ENCODE measurements at places on chromosomes 2 and 18.

GRCh38 chr2:162082036-162082435 lies 8.0 kb upstream of the DPP4 start:
- DNase-seq: no peak

DNA sequence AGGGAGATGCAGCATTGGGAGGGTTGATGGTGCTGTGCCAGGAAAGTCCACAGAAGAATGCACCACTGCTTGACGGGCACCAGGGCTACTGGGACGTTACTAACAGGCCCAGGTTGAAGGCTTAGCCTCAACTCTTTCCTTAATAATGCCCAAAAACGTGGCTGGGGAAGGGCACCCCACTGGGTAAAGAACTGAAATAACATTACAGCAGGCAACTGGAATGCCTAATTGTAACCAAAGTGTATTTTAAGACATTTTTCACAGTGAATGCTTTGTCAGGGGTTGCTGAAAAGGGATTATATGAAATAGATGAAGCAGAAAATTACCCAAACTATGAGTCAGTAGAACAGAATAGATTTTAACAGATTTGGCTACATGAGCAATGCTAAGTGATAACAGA lies 191.3 kb downstream of the CMPK2 start:
- no peak for DNase-seq

GRCh38 chr18:35971661-35972196 lies 750 bp upstream of the RMP24 start:
- DNase-seq: no peak

DNA sequence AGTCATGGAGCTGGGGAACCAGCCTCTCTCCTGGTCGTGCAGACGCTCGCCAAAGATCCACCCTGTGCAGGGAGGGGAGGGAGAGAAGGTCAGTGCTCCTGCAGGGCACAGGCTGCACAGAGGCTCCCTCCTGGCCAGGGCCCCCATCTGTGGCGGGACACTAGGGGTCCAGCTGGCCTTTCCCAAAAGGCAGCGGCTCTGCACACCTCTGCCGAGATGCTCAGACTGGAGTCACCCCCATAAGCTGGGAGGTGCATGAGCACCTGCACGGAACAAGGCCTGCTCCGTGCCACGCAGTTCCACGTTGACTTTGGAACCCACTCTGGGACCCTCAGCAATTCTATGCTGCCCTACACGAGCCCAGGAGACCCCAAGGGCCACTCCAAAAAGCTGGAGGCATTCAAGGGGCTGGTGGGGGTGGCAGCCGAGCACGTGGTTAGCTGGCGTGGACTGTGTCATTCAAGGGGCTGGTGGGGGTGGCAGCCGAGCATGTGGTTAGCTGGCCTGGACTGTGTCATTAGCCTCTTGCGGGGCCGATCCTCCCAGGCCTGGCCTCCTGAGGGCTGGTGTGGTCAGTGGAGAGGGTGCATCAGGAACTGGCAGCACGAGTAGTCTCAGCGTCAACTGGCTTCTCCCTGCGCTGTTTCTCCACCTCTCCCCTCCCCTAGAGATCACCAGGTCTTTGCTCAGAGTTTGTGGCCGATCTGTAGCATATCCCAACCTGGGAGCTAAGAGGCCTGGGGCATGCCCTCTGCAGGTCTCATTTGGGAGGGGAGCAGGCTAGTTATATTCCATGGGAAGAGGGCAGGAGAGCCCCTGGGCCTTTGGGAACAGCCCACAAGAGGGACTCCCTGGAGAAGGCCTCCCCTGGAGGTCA lies 9.8 kb downstream of the SNORC start:
- DNase-seq: no peak

GRCh38 chr2:238502956-238503791 lies 76.4 kb downstream of the ASB1 start:
- no peak for DNase-seq

- DNase-seq: no peak
These were observed 11.5 kb upstream of the KYNU start for GRCh38 chr2:142865924-142866323.

DNA sequence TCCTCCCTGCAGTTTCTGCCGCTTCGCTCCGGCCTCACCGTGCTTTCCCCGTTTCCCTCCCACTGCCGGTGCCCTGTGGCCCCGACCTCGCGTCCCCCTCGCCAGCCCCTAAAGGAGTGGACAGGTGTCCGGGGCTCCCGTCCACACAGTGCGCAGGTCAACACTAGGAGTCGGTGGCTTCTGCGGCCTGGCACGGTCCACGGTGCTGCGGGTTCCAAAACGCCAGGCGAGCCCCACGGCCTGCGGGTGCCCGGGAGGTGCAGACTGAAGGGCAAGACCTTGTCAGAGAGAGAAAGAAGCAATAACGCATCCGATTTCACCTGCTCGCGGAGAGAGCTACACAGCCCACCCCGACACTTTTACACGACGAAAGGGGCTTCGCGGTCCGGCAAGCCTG lies 588.7 kb upstream of the SALL3 start:
- no peak for DNase-seq
